ENCODE measurements at places on chromosomes 6 and 20.

DNA sequence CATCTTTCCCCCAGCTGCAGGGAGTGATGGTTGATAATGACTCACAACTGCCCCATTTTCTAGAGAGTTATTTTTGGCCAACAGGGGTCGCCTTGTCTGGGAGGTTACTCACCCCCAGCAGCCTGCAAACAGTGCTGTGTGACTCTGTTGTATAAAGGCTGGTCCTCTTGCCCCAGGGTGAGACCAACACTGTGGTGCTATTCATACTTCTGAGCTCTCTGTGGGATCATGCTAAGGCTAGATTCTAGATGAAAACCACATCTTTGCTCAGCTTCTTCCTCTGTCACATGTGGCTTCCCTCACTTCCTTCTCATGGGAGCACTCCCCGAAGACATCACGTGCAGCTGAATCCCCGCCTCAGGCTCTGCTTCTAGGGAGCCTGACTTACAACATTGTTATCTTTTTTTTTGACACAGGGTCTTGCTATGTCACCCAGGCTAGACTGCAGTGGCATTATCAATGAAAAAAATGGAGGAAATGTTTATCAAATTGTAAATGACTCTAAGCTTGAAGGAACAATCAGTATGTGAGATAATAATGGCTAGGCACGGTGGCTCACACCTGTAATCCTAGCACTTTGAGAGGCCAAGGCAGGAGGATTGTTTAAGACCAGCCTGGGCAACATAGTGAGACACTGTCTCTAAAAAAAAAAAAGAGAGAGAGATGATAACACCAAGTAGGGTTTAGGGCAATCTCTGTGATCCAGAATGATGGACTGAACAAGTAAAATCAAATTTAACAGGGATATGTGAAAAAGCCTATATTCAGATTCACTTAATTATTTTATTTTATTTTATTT lies 55.7 kb upstream of the SLC23A2 start:
- DNase-seq, result no peak

- DNase-seq, result no peak
These were observed 118.3 kb downstream of the SLX4IP start for GRCh38 chr20:10553326-10553984.

DNA sequence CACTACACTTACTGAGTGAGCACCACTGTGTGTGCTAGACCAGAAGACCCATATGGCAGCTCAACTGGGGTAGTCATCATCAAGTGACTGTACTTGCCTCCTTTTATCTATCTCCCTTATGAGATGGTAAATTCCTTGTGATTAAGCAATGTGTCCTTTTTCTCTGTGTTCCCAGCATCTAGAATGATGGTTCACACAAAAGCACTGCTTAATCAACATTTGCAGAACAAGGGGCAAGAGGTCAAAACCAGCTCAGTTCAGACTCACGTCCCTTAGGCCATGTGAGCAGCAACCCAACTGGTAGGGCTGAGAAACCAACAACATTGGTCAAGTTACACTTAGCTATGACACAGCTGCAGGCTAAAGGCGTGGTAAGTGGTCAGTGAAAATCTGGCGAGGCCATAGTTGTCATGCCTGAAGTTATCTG lies 10.0 kb downstream of the TRAM2 start:
- no peak for DNase-seq

DNA sequence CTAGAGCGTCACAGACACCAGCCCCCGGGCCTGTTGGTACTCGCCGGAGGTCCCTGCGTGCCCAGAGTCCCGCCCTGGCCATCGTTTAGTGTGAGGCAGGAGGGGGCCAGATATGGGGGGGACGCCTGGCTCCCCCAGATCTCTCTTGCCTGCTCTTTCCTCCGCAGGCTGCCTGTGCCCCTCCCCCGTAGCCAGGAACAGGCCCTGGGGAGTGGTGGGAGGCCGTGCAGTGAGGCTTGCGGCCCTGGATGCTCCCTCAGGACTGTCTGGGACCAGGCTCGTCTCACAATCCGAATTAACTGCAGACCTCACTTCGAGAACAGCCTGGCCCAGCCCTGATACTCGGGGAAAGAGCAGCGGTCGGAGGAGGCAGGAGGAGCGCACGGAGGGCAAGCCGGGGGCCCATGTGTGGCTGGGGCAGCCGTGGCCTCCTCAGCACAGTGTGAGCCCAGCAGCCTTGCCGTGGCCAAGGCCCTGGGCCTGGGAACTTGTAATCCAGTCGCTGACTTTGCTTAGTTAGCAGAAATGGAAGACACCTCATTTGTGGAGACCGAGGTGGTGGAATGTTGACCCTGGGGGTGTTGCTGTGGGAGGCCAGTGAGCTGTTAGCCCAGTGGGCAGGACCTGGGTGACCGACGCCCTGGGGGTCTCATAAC lies 28.7 kb downstream of the FRMD1 start:
- DNase-seq, result no peak

DNA sequence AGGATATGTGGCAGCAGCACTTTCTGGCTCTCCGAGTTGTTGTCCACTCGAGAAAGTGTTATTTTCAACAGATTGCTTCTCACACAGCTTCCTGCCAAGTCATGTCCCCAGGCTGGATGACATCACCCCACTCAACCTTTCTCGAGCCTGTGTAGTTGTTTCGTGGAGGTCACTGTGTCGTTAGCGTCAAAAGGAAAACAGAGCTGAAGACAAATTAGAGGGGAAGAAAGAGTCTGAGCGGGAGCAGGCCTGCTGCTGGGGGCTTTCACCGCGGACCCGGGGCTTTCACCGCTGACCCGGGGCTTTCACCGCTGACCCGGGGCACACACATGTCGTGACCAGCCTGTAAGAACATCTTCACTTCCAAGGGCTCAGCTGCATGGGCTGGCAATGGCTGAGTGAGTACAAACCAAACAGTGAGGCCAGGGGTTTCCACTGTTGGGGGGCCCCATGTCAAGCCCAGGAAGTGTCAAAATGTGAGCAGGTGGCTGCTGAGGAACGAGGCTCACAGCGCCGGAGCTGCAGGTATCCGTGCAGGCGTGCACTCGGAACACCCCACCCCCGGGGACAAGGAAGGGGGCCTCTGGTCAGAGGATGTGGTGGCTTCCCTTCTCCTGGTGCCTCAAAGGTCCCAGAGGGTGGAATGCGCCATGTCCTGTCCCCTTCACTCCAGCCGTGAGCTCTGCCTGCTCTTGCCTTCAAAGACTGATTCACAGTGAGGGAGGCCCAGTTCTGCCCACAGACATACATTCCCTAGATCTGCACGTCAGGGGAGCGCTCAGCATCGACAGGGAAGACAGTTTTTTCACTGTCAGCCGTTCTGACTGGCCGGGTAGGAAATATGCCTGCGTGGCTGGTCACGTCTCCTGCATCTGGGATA lies 365.9 kb downstream of the TAF4 start:
- no peak for DNase-seq

- DNase-seq, result no peak
These were observed 34.9 kb upstream of the UTRN start for GRCh38 chr6:144250276-144250675.

GRCh38 chr6:142686507-142686887 lies 258.5 kb downstream of the HIVEP2 start:
- no peak for DNase-seq

GRCh38 chr6:17354700-17355403 lies 38.5 kb upstream of the CAP2 start:
- DNase-seq, result no peak

DNA sequence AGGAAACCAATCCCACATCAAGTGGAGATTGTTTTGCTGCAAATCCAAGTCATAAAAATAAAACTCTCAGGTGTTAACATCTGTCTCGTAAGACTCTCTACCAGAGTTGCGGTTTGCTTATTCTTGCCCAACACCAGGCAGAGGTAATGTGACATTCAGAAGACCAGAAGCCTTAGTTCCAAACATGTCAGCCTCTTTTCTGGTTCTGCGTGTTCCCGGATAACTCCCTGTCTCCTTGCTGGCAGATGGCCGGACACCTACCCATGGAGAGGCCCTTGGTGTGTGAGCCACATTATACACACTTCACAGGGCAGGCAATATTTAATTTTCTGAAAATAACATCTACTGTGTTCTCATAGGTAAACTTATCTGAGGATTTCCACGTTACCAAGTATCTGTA lies 73.4 kb downstream of the GMPR start:
- DNase-seq, result peak; percentile 33

DNA sequence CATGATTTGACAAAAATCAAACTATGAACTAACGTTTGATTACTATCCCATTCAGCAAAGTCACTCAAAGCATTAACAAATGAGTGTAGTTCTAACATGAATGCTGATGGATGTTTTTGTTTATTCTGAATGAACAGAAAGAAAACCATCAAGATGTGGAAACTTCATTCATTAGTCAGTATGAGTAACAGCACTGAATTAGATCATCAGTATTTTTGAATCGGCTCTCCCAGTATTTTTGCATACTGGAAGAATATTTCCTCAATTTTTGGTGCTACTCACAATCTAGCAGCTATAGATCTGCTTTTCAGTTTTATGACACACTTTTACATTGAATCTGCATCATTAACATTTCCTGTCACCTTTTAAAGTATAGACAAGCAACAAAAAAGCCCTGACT lies 63.8 kb upstream of the CD83 start:
- no peak for DNase-seq

- no peak for DNase-seq
These were observed 1299.3 kb upstream of the GJE1 start for GRCh38 chr6:140833408-140833807.

DNA sequence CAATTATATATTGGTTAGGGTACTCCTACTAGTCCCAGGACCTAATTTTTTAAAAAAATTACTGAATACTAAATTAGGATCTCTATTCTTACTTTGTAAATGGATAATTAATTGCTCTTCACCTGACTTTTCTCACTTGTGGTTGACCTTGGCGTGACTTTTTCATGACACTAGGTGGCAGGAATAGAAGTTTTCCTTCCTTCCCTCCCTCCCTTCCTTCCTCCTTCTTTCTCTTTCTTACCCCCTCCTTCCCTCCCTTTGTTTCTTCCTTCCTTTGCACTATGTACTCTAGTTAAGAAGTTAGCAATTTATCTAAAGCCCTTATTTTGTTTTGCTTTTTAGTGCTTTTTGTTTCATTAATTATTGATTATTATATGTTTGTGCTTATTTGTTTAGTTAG lies 20.4 kb upstream of the HBS1L start:
- DNase-seq, result no peak

DNA sequence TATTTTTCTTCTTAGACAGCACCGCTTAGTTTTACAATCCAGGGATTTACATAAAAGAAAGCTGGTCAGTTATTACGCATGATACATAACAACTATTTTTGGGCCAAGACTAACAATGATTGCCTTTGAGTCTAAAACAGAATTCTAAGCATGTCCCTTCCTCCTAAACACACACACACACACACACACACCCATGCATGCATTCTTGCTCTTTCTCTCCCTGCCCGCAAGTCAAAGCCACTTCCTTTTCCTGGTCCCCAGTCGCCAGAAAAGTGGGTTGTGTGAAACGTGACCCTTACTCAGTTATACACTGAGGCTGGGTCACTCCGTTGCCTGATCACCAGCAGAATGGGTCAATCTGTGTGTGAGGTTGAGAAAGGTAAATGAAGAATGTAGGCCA lies 31.4 kb downstream of the FYN start:
- no peak for DNase-seq

DNA sequence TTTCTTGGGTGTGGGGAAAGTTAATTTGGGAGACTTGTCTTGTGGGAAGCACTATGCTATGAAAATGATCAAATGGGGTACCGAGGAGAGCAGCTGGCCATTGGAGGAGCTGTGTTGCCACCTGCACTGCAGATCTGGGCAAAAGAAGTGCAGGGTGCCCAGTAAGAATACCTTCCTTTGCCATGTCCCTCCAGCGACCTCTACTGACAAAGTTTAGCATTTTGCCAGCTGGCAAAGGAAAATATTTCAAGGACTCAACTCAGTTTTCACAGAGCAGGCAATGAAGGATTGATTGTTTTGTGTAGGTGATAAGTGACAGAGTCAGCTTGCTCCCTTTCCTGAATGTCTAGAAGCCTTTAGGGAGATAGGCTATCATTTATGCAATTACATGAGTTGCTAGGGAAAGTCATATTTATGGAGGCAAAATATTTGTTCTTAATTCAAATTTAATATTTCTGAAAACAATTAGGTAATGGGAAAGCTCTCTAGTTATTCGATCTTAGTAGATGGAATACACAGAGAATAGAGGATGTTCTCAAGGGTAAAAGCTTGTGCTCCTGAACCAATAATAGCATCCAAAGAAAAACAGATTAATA lies 118.4 kb downstream of the FARS2 start:
- no peak for DNase-seq

DNA sequence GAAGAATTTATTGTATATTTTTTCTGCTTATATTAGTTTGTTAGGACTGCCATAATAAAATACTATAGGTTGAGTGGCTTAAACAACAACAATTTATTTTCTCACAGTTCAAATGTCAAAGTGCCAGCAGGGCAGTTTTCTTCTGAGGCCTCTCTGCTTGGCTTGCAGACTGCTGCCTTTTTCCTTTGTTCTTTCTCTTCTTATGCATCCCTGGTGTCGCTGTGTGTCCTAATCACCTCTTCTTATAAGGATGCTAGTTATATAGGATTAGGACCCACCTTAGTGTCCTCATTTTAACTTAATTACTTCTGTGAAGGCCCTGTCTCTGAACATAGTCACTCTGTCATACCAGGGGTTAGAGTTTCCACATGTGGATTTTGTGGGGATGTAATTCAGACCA lies 354.4 kb downstream of the NKAIN2 start:
- no peak for DNase-seq

- no peak for DNase-seq
These were observed 1.3 kb downstream of the RNF146 start for GRCh38 chr6:127267646-127268625.

DNA sequence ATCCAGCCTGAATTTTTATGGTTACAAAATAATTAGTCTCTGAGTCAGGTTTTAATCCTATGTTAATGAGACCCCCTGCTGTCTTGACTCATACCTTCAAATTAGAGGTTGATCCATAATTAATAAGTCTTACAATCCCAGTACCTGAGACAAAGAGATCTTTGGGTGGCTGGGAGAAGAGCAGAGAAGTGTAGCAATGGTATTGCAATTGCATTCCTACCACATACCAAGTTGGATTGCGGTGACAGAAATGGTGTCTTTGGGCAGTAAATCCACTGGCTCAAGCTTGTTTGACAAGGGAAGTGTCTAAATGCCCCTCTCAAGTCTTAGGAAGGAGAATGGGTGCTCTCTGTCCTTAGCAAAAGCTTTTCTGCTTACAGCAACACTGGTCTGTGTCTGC lies 150.4 kb downstream of the BTBD3 start:
- no peak for DNase-seq

- peak; percentile 96 for DNase-seq
These were observed at the start of gene ID4 for GRCh38 chr6:19836799-19837510. TSS of gene ID4 (plus strand) at chr6:19837370. CDS start at chr6:19837755, 385 bp downstream.

- no peak for DNase-seq
These were observed 91.9 kb upstream of the EYA2 start for GRCh38 chr20:46802722-46803121.

DNA sequence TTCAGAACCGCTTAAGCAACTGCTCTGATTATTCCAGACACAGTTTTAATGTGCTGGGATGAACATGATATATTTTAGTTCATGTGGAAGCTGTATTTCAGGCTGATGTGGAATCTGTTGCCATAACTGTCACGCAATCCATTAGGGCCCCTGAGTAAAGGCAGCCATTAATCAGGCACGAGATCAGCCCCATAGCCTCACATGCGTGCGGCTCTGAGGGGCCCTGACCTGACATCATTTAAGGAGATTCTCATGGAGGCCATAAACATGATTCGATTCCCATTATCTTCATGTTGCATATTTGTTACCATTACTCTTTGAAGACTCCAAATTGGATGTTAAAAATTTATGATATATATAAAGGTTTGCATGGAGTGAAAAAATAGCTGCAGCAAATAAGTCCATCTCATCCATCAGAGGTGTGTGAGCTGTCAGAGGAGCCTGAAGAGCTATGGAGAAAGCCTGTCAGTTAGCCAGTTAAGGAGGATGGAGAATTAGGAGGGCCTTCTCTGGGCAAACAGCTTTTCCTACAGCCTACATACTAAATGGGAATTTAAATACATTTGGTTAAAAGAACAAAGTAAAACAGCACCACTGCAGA lies 89.6 kb downstream of the SOBP start:
- DNase-seq, result no peak

All from mesenteric fat pad (tissue), 1 donor.